Chondrocyte (in vitro differentiated cells): ENCODE measurements at places on chromosomes 2 and 18. TPM values are rescaled to one million over a fixed set of nuclear protein-coding genes. Genes with fewer than 3 reads are reported as not detected.

- DNase-seq, result no peak
These were observed 177.8 kb downstream of the KIAA1328 start for GRCh38 chr18:37006742-37007141.

- no peak for DNase-seq
These were observed at the start of gene ABHD1 for GRCh38 chr2:27123302-27124150. TSS of gene ABHD1 (plus strand) at chr2:27123815. CDS start at chr2:27123949, 134 bp downstream.

COL5A2 gene
- total RNA-seq, result 1,927 to 2,200 TPM (median 1,930 TPM) in 3 replicates

NOSTRIN gene
- total RNA-seq, result 0.27 TPM in 1 of 3 replicates, not detected in the others

GRCh38 chr2:223835701-223836532 is 1.5 kb downstream of the AP1S3 start:
- DNase-seq, result no peak

DNA sequence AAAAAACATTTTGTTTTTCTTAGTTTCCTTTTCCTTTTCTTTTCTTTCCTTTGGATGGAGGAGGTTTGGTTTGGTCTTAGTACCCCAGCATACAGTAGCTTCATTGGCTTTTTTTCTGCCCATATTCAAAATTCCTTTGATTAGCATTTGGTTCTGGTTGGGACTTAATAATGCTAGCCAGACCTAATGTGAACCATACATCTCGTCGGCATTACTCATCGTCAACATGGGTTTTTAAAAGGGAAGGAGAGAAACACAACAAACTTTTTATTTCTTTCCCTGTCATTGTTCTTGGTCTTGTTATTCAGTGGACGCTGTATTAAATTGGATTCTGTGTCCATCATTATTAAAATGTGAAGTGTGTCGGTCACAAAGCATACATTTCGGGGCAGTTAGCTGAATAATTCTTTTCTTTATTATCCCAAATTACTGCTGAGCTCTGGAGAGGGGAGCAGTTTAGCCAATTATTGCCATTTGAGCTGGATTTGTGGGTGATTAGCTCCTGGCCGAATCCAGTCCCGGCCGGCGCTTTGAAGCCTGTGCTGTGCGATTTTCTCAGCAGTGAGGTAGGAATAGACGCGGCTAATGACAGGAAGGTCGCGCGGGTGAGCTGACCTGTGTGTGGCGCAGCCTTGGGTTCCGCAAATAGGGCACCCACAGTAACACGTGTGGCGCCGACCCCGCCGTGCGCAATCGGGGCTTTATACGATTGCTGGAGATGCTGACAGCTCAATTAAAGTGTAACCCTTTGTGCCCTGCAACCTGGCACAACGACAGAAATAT is 303.3 kb downstream of the GBX2 start:
- no peak for DNase-seq

DNA sequence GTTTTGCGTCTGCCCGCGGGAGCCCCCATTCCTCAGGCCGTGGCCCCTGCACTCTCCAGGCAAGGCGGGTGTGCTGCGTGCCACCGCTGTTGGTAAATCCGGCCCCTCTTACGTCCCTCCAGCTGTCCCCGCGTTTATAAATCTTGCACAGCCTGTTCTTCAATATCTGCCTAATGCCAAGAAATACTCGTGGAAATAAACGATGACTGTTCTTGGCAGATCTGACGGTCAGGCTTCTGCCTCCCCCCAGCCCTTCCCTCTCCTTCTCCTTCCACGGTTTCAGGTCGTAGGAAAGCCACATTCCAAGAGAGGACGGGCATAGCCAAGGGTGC is 20.5 kb downstream of the ODC1 start:
- no peak for DNase-seq

DNA sequence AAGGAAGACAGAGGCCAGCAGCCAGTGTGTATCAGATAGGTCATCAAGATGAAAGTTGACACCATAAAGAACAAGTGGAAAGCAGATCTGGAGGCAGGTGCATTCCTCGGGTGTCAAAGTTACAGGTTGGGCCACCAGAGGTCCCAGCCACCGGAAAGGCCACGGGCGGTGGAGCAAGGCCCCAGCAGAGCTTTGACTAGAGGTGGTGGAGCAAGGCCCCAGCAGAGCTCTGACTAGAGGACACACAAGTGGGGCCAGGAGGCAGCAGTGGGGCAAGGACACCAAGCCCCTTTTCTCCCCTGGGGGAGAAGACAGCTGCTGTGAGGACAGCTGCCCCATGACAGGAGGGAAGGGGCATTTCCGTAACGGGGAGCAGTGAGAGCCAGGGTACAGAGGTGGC is 115.1 kb downstream of the GYPC start:
- no peak for DNase-seq

KCNG3 gene
- 0.05 TPM in 1 of 3 replicates, not detected in the others for total RNA-seq
